ENCODE measurements at places on chromosomes 5 and 9. TPM values are rescaled to one million over a fixed set of nuclear protein-coding genes. Genes with fewer than 3 reads are reported as not detected.

GRCh38 chr5:169798438-169798837 lies 161.4 kb downstream of the DOCK2 start:
- DNase-seq: no peak

- peak; percentile 45 for DNase-seq
Measured at GRCh38 chr5:125042261-125042890, 295.9 kb upstream of the ZNF608 start.

- DNase-seq: no peak
Measured at GRCh38 chr5:175712681-175713085, 54.8 kb downstream of the HRH2 start.

DNA sequence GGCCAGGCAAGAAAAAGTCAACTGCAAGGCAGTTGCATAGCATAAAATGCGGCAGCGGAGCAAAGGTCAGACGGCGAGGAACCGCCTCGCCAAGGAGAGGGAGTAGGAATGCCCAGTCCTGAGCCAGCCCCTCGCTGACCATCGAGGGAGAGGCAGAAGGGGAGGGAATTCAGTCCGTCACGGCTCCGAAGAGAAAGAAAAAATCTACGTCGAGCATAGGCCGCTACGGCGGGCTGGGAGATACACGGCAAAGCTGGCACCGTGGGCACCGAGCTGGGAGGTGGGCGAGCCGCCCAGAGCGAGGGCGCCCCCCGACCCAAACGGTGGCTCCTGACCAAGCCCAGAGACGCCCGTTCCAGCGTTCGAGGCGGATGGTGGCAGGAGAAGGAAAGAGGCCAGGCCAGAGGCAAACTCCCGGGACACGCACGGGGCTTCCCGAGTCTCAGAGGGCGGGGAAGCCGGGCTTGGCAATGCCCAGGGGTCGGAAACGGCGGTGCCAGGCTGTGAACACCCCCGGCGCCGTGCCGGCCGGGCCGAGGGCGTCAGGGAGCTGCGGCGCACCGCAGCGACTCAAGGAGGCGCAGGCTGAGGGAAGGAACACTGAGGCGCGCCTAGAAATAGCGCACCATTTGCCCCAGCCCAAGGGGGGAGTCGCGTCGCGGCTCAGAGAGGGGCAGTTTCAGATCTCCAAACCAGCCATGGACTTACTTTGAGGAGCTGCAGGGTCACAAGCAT lies 518 bp downstream of the SPRY4 start:
- DNase-seq: no peak

- peak; percentile 59 for DNase-seq
Measured at GRCh38 chr5:142110046-142110531, 1.5 kb downstream of the NDFIP1 start.

DNA sequence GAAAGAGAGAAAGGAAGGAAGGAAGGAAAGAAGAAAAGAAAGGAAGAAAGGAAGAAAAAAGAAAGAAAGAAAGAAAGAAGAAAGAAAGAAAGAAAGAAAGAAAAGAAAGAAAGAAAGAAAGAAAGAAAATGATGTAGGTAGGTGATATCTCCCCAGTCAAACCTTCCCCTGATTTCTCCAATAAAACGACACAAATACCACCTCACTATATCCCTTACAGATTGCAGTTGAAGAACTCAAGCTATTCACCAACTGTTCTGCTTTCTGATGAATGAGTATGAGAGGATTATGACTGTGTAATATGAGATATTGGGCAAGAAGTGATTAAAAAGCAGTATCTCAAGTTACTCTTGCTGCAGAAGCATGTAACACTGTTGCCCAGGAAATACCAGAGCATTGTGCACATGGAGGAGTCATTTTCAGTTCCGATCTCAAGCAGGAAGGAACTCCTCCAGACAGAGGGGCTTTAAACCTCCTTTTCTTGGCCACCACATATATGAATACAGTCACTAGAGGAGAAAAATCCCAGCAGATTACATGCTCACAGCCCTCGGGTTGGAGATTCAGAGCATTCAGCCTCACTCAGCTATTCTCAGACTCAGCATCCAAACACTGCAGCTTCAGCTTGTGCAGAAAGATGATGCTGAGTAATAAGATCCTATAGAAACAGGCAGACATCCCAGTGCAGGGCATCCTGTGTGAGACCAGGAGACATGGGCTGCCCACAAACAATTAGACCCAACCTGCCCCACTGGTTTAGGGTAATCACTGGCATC lies 61.4 kb downstream of the UGCG start:
- peak; percentile 70 for DNase-seq

DNA sequence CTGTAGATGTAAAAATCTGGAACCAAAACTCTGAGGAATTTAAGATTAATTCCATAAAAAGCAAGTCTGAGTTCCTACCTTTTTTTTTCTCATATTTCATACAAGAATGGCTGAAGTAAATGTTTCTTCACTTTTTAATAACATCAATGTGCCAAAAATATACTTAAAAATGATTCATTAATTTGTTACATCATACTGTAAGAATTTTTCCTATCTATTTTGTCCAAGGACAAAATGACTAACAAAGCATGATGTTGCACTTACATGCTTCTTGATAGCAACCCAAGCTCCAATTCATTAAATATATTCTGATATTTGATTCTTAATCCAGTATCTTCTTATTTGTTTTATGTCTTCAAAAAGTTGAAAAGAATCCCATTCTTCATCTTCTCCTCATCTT lies 988.3 kb downstream of the TLE1 start:
- no peak for DNase-seq

GRCh38 chr9:116737152-116737546 lies 50.0 kb downstream of the TRIM32 start:
- peak; percentile 34 for DNase-seq

GRCh38 chr5:75601996-75602395 lies 9.3 kb upstream of the ANKDD1B start:
- no peak for DNase-seq

- no peak for DNase-seq
Measured at GRCh38 chr5:165423697-165424299, 1918.4 kb downstream of the MAT2B start.

DNA sequence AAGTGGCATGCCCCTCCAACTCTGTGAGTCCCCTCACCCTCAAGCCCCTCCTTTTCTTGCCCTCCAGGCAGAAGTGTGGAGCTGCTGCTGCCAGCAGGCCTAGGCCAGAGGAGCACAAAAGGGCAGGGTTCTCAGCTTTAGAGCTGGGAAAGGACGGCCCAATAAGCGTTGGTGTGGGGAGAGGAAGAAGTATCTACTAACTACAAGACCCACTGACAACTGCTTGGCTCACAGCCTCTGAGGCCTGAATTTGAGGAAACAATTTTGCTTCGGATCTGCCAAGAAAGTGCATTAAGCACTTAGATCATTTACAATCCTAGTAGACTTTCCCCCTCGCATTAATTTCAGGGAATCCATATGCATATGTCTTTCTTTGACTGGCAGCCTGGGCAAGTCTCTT lies 179.4 kb downstream of the SNX18 start:
- DNase-seq: peak; percentile 84

DNA sequence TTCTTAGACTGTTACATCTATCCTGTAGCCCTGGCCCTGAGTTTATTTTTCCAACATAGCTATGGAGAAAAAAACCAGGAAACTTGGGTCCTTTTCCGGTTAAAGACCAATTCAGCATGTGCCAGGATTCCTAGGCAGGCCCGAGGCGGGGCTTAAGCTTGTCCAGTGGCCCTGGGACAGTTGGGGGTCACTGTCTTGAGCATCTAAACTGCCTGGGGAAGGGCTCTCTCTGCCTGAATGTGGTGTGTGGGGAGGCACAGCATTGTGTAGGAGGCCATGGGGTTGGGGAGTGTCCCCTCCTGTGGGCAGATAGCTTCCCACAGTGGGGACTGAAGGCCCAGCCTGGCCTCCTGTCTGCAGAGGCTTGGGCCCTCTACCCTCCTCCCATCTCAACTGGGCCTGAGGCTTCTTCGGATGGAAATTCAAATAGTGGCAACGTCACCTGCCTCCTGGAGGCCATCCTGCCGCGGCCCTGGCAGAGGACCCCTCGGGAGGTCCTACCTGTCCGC lies 88.8 kb downstream of the PHF2 start:
- no peak for DNase-seq

- no peak for DNase-seq
Measured at GRCh38 chr9:11892401-11892800, 800.8 kb upstream of the TYRP1 start.

DNA sequence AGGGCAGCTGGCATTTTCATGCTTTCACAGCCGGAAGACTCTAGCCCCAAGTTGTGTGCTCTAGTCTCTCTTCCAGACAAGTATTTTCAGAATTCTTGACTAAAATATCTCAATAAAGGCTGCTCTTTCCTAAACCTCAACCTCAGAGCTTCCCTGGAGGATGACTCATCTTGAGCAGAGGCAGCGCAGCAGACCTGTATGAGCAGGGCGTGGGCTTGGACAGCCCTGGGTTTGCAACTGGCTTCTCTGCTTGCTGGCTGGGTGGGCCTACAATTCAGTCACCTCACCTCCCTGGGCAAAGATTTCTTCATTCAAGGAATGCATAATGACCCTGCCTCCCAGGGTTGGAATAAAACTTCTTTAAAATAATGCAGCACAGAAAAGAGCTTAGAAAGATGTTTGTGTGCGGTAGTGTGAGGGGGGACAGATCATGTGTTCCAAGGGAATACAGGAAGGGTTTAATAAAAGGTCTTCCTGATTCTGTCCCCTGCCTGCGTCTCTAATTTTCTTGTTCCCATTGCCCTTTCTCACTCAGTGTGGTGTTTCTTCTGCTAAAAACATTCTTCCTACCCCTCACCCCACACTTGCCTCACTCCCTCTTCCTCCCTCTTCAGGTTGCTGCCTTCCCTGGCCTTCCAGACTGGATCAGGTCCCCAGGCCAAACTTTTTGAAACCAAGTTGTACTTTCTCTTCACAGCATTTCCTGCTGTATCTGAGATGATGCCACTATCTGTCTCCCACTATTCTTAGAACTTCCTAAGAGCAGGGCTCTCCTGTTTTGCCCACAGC lies 39.4 kb upstream of the MAP1B start:
- DNase-seq: no peak

DNA sequence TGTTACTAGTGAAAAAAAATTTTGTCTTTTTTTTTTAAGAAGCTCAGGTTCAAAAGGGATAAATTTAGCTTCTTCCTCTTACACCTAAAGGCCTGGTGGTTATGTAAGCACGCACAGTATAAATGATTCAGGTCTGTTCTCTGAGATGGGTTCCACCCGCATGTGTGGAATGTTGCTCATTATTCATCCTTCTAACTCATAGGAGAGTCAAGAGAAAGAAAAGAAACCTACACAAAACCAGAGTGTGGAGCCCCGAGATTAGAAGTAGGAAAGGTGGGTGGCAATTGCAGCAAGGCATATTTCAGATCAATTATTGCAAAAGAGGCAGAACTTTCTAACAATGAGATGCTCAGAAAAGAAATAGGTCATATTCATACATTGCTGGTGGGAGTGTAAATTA lies 13.5 kb downstream of the PLAC8L1 start:
- DNase-seq: no peak

DNA sequence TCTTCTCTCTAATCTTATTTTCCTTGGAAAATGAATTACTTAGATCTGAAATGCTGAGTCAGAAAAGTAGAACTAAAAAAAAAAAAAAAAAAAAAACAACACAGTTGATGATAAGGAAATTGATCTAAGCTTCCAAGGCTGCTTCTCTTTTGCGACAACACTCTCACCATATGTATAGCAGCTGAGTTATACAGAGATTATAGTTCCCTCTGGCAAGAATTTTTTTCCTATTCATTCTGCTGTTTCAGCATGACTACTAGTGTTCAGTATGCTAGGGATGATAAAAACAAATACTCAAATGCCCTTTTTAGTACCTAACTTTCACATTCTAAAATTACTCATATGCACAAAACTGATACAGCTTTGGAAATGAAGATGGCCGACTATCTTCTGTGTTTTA lies 267.3 kb downstream of the MLLT3 start:
- peak; percentile 77 for DNase-seq

- DNase-seq: no peak
Measured at GRCh38 chr5:73906277-73906676, 280.3 kb downstream of the ARHGEF28 start.

DNA sequence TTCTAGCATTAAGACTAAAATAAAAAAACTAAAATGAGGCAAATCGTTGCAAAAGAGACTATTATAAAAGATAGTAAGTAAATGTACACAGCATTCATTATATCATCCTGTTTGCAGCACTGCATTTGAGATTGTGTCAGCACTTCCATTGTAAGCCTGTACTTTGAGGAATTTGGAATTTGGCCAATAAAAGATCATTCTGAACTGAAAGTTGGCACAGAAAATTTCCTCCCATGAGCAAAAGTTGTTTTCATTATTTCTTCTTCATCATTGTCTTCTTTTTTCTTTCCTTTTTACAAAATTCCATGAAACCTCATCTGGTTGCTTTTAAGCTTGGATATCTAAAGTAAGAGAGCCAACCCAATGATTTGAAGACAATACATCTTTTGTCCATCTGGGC lies 199.3 kb upstream of the ADAMTSL1 start:
- peak; percentile 91 for DNase-seq

DNA sequence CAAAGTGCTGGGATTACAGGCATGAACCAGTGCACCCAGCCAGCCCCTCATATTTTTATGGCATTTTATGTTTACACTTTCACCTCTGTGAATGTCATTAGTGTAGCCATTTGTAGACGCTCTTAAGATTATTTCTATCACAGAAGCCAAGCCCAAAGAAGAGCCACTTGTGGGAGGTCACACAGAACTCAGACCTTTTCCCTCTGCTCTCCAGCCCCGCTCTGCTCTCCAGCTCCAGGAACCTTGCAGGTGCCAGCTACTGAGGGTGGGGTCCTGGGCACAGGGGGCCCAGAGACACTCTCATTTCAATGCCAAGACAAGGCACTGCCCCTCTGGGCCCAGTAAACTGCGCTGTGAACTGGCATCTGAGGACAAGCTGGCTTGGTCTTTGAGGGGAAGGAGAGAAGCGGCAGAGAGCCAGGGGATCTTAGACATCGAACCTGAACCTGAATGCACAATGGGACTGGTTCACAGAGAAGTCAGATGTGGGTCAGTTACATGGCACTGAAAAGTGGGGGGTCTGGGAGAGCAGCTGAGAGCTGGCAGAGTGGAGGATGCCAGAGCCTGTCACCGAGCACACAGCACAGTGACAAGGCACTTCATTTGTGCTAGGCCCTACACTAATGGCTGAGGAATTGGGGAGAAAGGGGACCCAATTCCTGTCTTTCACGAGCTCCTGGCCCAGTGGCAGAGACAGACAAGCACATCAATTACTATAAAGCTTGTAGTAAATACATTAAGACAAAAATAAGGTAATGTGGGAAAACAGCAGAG lies 16.7 kb downstream of the ANXA6 start:
- no peak for DNase-seq

DNA sequence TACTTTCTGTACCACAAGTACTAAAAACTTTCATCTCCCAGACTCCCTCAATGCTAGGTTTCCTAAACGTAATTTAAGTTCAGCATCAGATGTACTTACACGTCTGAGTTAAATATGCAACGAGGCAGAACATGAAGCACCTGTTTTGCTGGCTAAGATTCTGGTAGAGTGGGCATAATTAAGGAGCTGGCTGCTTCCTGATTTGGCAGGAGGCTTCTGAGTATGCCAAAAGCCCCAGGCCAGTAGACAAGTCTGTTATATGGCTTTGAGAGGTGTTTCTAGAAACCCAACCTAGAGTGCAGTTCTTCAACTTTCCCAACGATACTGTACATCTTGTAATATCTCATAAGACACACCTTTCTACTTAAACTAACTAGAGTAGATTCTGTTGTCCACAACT lies 13.6 kb downstream of the TICAM2 start:
- DNase-seq: no peak

GRCh38 chr5:32277798-32278197 lies 34.9 kb downstream of the MTMR12 start:
- no peak for DNase-seq

The LHX3 gene
- 0.10 TPM for total RNA-seq

The LECT2 gene
- total RNA-seq: not detected

The TEX10 gene
- total RNA-seq: 33.6 TPM

The RHOBTB3 gene
- total RNA-seq: 134 TPM

The G3BP1 gene
- total RNA-seq: 103 TPM

The MARVELD2 gene
- 5.5 TPM for total RNA-seq

The FCN2 gene
- 0.39 TPM for total RNA-seq

Data from skin of body (tissue), 3 donors.